ENCODE measurements at places on chromosomes 3 and 15.
A peak's percentile ranks its signal among the peaks of the same experiment; 100 is the strongest.

- no peak for DNase-seq
Observed at GRCh38 chr3:115099986-115100571, 47.0 kb downstream of the ZBTB20 start.

DNA sequence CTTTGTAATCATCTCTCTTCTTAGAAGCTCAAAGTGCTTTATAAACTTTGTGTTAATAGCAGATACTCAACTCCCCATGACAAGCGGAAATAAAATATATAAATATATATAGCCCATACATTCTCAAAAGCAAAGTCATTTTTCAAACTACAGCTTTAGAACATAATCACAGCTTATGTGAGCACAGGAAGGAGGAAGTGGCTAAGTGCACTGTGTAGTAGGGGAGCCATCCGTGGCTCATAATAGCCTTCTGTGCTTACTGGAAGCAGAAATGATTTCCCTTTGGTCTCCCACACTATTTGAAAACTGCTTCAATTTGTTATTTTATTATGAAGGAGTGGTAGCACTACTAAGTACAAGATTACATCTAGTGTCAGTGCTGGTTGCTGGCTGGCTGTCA is 151.4 kb upstream of the ARL6 start:
- DNase-seq, result no peak

DNA sequence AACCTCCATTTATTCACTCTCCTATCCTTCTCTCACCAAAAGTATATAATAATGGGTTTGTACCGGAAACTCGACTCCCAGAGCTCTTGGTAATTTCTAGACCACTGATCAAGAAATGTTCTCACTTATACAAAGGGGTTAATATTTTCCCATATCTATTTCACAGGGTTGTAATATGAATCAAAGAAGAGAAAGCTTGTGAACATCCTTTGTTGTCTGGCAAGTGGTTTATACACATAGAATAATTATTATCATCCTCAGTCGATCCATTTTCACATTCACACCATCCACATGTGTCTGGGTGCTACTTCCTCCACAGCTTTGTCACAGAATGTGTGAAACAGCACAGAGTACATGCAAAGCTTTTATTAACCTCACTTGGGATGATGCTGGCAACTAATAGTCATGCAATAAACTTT is 29.9 kb upstream of the STT3B start:
- DNase-seq, result no peak

DNA sequence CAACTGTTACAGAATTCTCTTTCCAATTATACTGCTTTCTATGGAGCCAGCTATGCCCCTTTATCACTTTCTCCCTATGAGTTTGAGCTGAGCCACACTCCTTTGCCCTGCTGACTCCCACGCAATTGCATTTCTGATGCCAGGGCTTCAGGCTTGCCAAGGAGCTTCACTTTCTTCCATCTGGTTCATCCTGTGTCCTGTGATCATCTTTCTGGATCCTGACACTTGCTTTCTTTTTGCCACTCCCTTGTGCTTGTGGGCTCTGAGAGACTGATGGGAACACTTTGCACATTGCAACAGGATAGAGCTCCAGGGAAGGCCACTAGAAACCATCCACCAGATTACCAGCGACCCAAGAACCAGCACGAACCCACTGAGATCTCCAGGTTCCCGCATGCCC is 77.0 kb upstream of the SEC13 start:
- no peak for DNase-seq

GRCh38 chr3:44235604-44236484 is 5.8 kb upstream of the TOPAZ1 start:
- DNase-seq, result peak; percentile 21

DNA sequence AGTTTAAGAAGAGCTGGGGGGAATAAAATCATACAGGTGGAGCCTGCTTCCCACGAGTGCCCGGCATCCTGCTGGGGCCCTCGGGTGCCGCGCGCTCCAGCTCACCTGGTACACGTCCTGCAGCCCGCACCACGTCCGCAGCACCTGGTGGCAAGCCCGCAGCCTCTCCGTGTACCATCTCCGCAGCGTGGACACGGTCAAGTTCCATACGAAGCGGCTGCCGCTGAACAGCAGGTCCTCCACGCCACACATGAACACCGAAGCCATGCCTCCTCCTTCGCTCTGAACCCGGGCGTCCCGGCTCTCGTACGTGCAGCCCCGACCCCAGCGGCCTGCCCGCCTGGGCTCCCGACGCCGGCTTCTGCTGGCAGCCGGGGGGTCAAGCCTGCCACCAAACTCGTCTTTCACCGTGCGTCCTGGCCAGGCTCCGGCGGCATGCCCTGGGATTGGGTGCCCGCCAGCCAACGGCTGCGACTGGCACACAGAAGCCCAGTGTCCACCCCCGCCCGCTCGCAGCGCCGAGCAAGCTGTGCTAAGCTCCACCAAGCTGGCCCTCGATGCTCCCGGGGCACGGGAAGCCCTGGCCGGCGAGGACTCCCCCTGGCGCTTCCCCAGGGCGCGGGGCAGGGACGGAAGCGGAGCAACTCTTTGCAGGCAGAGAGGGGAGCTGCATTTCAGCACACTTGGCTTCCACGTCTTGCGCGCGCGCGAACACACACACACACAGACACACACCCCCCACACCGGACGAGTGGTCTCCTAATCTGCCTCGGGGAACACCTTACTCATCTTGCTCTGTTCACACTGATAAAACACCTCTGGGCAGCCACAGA is at the start of gene FRMD4B:
TSS of gene FRMD4B (minus strand) at position 366 of the 833 bp plus-strand sequence. CDS start at position 267, 99 bp downstream.
- no peak for DNase-seq

DNA sequence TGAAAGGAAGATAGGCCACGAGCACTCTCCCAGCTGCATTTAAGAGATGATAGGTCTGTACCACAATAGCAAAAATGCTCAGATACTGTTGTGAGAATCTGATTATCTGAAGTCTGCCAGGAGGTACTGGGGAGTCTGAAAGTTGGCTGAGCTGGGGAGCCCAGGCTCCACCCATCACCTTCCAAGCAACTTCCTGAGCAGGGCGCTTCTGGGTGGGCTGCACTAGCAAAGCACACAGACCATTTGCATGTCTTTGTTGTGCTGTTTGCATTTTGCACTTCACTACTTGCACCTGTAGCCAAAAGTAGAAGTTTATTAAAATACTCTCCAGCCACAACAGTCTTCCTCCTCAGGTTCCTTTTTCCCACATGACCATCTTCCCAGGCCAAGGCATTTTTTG is 133.2 kb downstream of the ALDH1A2 start:
- DNase-seq, result no peak

GRCh38 chr3:50242851-50243542 is 7.0 kb downstream of the GNAI2 start:
- no peak for DNase-seq

DNA sequence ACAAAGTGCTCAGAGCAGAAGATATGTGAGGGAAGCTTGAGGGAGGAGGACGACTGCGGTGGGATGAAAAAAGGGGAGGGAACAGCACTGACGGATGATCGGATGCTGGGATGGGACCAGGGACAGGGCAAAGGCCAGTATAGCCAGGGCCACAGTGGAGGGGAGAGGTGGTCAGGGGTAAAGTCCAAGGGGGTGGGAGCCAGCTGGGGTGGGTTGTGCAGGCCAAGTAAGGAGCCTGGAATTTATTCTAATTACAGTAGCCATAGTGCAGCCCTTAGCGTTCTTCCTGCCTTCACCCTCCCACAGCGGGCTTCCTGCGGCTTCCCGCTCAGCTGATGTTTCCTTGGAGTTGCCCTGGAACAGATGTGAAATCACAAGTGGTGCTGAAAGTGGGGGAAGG is 7.6 kb upstream of the APEH start:
- no peak for DNase-seq

- DNase-seq, result peak; percentile 22
Observed at GRCh38 chr15:74835312-74835823, 7.6 kb downstream of the ULK3 start.

- DNase-seq, result no peak
Observed at GRCh38 chr3:39103324-39103693, 4.1 kb downstream of the GORASP1 start.

- no peak for DNase-seq
Observed at GRCh38 chr15:71355268-71355667, 240.0 kb downstream of the THSD4 start.

- DNase-seq, result no peak
Observed at GRCh38 chr3:51683566-51683965, 12.5 kb downstream of the TEX264 start.

GRCh38 chr3:17982211-17982880 is 239.9 kb upstream of the TBC1D5 start:
- DNase-seq, result no peak

GRCh38 chr15:40506964-40507571 is 36.3 kb downstream of the CHST14 start:
- peak; percentile 50 for DNase-seq

GRCh38 chr3:47890126-47890827 is 87.3 kb downstream of the DHX30 start:
- DNase-seq, result no peak

GRCh38 chr3:177968891-177969290 is 567.3 kb upstream of the KCNMB2 start:
- DNase-seq, result no peak

- DNase-seq, result no peak
Observed at GRCh38 chr3:71874618-71875017, 89.7 kb upstream of the PROK2 start.

DNA sequence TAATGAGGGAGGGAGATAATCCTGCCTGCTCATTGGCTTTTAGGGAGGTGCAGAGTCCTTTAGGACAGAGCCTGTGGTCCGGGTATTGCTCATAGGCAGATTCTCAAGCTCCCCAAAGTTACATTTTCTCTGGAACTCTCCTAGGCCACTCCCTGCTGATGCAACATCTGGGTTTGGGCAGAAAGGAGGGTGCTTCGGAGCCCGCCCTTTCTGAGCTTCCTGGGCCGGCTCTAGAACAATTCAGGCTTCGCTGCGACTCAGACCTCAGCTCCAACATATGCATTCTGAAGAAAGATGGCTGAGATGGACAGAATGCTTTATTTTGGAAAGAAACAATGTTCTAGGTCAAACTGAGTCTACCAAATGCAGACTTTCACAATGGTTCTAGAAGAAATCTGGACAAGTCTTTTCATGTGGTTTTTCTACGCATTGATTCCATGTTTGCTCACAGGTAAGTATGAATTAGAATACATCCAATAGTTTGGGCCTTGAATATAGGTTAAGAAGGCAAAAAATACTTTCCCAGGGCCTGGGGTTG is at the start of gene IL20RB:
TSS of gene IL20RB (plus strand) at position 233 of the 538 bp plus-strand sequence. CDS start at position 364, 131 bp downstream.
- no peak for DNase-seq

- DNase-seq, result no peak
Observed at GRCh38 chr3:125025642-125026041, 30.2 kb downstream of the HEG1 start.

GRCh38 chr3:65170390-65171042 is 482.7 kb upstream of the ADAMTS9 start:
- DNase-seq, result no peak

DNA sequence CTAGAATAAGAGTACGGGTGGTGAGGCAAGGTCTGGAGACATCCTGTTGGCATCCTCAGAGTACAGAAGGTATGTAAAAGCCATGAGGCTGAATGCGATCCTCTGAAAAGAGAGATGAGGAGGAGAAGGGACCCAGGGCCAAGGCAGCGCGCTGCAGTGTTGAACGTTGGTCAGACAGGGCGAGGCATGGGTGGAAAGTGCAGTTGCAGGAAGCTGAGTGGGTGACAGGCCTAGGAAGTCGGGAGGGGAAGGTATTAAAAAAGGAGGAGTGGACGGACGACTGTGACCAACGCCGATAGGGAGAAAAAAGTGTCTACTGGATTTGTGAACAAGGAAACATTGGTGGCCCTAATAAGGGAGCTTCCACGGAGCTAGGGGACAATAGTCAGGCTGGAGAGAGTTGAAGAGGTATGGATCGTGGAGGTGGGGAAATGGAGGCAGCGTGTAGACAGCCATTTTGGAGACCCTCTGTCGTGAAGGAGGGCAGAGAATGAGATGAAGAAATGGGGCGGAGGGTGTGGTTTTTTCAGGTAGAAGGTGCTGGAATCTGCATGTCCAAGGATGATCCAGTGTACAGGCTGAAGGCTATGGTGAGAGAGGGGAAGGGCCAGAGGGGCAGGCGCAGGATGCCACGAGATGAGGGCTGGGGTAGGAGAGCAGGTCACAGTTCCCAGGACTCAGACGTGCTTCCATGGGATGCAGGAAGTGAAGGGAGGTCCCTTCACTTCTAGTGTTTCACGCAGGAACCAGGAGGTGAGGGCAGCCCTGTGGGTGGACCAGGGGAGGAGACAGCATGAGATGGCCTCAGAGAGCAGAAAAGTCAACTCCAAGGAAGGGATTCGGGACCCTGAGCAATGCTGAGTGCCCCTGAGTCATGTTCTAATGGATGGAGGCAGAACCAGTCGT is 115.9 kb downstream of the ASB7 start:
- no peak for DNase-seq

DNA sequence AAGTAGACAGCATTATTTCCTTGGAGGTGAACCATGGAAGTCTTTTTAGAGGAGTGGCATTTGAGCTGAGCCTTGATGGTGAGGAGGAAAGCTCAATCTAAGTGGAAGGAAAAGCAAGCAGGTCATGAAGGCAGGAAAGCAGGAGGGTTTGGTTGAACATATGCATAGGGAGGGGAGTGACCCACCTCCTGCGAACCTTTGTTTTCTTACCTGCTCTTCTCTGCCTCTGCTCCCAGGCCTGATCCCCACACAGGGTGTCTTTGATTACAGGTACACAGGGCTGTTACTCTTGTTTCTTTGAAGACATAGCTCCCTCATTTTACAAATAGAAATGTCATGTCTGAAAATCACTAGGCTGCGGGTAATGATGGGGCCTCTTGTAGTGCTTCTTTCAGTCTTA is 248.1 kb upstream of the TPRG1 start:
- DNase-seq, result no peak

GRCh38 chr3:161890147-161890625 is 393.6 kb downstream of the OTOL1 start:
- DNase-seq, result no peak

GRCh38 chr3:101851072-101851770 is 1.9 kb downstream of the NFKBIZ start:
- no peak for DNase-seq

DNA sequence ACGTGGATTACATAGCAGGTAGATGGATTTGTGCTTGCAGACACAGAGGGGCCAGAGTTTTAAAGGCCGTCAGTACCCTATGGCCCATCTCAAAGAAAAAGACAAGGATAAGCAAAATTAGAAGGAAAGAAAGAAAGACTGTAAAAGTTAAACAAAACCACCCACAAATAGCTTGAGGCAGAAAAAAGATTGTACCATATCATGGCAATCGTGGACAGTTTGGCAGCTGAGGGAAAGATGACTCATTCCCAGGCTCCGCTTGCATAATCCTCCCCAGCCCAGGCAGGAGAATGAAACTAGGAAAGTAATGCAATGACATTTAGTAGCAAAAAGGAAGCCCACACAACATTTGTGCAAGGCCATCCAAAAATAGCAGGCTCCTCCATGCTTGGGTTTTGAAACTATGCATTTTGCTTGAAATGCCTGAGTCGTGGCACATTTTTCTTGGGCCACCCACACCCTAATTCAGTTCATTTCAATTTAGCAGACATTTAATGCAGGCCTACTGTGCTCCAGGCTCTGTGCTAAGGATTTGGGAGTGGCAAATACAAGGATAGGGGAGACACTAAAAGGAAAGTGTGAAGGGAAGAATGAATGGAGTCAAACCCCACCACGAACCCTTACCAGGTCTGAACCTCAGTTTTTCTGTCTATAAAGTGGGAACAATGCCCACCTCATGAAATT is 40.9 kb upstream of the SMAD3 start:
- no peak for DNase-seq

Measured in stimulated activated CD8-positive, alpha-beta memory T cell treated with anti-CD3 and anti-CD28 coated beads, Interleukin-12 subunit alpha, Interleukin-12 subunit beta, amount 100 ng/mL, for 1 hour (primary cell).